ENCODE measurements at places on chromosomes 2 and 18.

DNA sequence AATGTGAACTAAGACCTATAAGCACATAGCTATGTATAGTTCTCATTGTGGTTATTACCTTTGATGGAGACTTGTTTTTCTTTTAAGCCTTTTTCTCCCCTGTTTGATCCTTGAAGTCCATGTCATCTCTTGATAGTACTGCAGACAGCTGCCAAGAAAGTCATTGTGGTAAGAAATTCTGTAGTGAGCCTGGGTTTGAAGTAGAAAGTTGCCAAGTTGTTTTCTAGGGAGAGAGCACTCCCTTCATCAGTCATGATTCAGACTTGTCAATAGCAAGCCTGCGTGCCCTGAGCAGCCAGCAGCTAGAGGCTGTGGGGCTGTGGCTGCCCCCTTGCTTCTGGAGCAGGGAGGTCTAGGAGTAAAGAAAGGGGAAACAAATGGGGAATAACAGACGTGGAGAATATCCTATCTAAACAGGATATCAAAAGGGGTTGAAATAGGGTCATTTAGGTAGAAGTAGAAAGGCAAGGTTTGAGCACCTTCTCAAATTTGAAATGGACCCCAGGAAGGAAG, 8.4 kb downstream of the SP5 start:
- DNase-seq = no peak

GRCh38 chr2:140286377-140286776, 1506.2 kb upstream of the NXPH2 start:
- no peak for DNase-seq

GRCh38 chr18:23107718-23108117, 27.6 kb upstream of the CABLES1 start:
- DNase-seq = no peak

GRCh38 chr2:39515897-39516346, 78.8 kb upstream of the MAP4K3 start:
- DNase-seq = no peak

GRCh38 chr2:98859323-98859722, 76.7 kb downstream of the CRACDL start:
- DNase-seq = no peak

- no peak for DNase-seq
These were observed 82.0 kb upstream of the PROKR1 start for GRCh38 chr2:68561372-68561771.

Measured in stimulated activated CD8-positive, alpha-beta memory T cell treated with anti-CD3 and anti-CD28 coated beads, Interleukin-15, amount 100 ng/mL, for 1 hour (primary cell).